Natural killer cell treated with Interleukin-12 subunit alpha and Interleukin-12 subunit beta and Interleukin-15 and Interleukin-18, amount 100 ng/mL, for 72 hours (primary cell): ENCODE measurements at places on chromosomes 5 and 9.

DNA sequence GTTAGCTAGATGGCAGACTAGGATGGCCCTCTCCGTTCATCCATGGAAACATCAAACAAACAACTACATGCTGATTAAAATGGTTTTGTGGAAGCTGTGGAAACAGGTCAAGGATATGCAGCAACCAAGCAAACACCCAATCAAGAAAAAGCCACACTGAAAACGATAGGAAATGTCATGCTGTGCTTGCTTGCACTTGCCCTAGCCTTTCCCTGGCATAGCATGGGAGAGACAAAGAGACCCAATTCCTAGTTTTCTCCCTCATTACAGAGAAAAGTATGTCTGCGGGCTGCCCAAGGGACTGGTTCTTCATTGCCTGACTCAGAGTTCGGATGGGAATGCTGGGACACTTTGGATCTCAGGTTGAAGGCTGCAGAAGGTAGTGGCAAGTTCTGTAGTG is 98.7 kb downstream of the FANCC start:
- H3K36me3 ChIP-seq, result no peaks in the 10 kb centered on the region
- H3K27ac ChIP-seq, result no peak overlapping the region
- H3K27me3 ChIP-seq, result no peaks in the 10 kb centered on the region
- no peak for DNase-seq
- no peak overlapping the region for H3K4me3 ChIP-seq

DNA sequence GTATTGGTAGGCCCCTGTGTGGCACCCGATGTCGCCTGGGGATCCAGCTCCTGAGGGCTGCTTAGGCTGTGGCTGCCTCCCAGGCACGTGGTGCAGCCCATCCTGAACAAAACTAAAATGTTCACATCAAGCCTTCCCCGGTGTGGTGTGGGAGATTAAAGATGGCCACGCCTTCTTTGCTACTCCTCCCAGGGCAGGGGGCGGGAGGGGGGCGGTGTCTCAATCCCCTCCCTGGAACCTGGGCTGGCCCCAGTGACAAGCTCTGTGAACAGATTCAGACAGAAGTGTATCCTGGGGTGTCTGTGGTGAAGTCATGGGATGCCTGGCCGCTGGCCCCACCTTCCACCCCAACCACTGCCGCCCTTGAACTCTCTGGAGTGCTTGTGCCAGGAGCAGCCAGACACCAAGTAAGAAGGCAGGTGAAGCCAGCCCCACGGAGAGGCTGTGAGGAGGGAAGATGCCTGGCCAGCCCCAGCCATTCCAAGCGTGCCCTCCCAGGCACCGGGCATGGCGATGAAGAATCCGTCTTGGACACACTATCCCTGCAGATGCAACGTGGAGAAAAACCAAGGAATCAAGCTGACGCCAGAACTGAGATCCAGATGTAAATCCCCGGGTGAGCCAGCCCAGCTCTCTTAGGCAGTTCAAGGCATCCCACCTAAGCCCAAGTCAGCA is 75.8 kb downstream of the AK8 start:
- H3K4me1 ChIP-seq, result peaks cover 29% of the 10 kb centered on the region
- H3K36me3 ChIP-seq, result no peaks in the 10 kb centered on the region
- no peak overlapping the region for H3K4me3 ChIP-seq
- DNase-seq, result no peak

DNA sequence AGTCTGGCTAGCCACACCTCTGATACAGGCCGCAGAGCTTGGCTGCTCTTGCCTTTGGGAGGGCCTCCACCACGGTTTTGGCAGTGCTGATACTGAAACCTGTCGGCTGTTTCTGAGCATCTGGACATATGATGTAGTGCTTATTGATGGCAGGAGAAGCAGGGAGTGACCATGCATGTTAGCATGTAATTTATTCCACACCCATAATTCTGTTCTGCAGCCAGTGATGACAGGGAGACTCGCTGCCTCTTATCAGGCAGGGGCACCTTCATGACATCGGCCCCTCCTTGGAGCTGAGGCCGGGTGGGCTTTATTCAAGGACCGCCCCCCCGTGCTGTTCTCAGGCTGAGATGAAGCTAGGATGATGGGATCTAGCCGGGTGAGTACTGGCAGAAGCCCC is 49.0 kb downstream of the OLFM1 start:
- no peak for DNase-seq
- no peaks in the 10 kb centered on the region for H3K36me3 ChIP-seq
- no peak overlapping the region for H3K4me3 ChIP-seq
- no peak overlapping the region for H3K27ac ChIP-seq

DNA sequence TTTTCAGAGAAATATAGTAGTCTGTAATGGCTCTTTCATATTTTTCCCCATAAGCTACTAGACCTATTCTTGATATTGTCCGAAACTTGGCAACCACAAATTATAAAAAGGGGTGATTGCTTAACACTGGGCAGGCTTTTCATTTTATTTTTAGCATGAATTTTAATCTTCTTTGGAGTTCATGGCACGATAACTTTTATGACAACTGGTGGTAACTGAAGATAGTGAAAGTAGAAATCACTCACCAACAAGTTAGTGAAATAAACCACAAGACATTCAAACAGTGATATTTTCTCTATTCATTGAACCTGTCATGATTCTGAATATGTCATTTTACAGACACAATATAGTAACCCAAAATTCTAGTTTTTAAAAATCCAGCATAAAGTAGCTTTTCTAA is 213.9 kb downstream of the PRDM9 start:
- no peak overlapping the region for H3K27ac ChIP-seq
- H3K4me1 ChIP-seq, result no peaks in the 10 kb centered on the region
- no peaks in the 10 kb centered on the region for H3K27me3 ChIP-seq
- DNase-seq, result no peak
- no peak overlapping the region for H3K4me3 ChIP-seq

DNA sequence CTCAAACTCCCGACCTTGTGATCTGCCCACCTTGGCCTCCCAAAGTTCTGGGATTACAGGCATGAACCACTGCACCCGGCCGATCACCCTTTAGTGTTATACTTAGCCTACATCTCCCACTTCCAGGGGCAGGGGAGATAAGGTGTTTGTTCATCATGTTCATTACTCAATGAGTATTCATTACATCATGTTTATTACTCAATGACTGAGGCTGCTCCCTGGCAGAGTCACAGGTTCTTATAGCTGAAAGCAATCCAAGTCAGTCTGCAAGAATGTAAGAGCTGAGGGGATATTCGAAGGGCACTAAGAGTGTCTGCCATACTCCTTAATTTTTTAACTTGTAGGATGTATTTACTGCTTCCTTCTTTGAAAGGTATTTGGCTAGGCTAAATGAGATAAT is 214.2 kb downstream of the SPATA31D1 start:
- H3K27me3 ChIP-seq, result no peaks in the 10 kb centered on the region
- no peaks in the 10 kb centered on the region for H3K36me3 ChIP-seq
- H3K27ac ChIP-seq, result no peak overlapping the region
- no peak for DNase-seq
- no peak overlapping the region for H3K4me3 ChIP-seq

- H3K4me1 ChIP-seq, result no peaks in the 10 kb centered on the region
- no peaks in the 10 kb centered on the region for H3K27me3 ChIP-seq
- H3K27ac ChIP-seq, result no peak overlapping the region
- no peak overlapping the region for H3K4me3 ChIP-seq
- no peak for DNase-seq
These were observed 2387.0 kb downstream of the MAT2B start for GRCh38 chr5:165892383-165892782.

DNA sequence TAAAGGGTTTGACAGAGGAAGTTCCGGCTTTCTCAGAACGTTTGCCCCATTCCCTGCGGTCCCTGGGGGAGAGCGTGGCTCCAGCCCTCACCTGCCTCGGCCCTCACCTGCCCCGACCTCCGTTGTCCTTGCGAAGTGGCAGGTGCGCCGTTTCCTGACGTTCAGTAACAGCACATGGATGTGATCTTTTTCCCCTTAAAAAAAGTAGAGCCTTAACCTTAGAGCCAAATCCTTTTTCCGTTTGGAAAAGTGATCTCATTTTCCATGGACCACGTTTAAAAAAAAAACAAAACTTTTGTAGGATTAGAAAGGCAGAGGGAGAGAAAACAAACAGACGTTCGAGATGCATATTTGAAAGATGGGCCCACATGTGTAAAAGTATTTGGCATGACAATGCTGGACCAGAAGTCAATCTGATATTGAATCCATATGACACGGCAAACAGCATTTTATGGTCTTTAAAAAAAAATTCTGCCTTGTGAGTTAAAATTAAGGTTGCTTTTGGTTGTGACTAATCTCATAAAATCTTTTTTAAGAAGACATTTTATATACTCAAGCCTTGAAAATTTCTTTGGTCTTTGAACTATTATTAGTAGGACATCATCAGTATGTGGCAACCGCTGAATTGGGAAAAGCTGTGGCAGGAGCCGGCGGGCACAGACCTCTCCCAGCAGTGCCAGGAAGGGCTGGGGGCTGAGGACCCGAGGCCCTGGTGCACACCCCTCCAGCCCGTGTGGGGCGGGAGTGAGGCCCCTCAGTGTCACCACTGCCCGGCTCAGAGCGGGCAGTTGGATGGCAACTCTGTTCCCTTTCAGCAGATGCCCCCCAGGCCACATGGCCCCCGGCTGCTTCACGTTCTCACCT is 42.5 kb upstream of the EXOC3 start:
- H3K4me3 ChIP-seq, result peak overlapping the region; percentile 45
- H3K27me3 ChIP-seq, result peaks cover 18% of the 10 kb centered on the region
- H3K36me3 ChIP-seq, result no peaks in the 10 kb centered on the region
- no peak for DNase-seq

- no peak overlapping the region for H3K27ac ChIP-seq
- no peak overlapping the region for H3K4me3 ChIP-seq
- no peaks in the 10 kb centered on the region for H3K36me3 ChIP-seq
These were observed 37.6 kb upstream of the TRMT10B start for GRCh38 chr9:37715991-37716505.

- no peaks in the 10 kb centered on the region for H3K36me3 ChIP-seq
- H3K4me3 ChIP-seq, result no peak within 1 kb of the TSS
- no peak for DNase-seq
- H3K27ac ChIP-seq, result no peak within 1 kb of the TSS
- H3K4me1 ChIP-seq, result no peaks in the 10 kb centered on the region
These were observed at the start of gene GLT6D1 for GRCh38 chr9:135639196-135639595. GLT6D1 (minus strand) TSS chr9:135639540; CDS start chr9:135639187, 353 bp downstream.

- H3K4me1 ChIP-seq, result no peaks in the 10 kb centered on the region
- H3K4me3 ChIP-seq, result no peak overlapping the region
- DNase-seq, result no peak
- no peak overlapping the region for H3K27ac ChIP-seq
- H3K27me3 ChIP-seq, result no peaks in the 10 kb centered on the region
These were observed 105.5 kb upstream of the ZNF462 start for GRCh38 chr9:106757514-106757913.

DNA sequence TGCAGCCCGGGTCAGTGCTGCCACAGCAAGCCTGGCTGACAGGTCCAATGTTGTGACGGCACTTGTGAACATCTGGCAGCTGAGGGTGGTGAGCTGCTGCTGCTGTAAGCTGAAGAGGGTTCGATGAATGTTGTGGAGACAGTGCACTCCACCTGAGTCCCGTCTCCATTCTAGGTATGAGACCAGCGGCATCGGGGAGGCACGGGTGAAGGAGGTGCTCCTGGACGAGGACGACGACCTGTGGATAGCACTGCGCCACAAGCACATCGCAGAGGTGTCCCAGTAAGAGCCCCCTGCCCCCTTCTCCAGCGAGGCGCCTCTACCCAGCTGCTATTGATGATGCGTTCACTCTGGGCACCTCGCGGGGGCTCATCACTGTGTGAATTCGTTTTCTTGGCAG is 38.9 kb upstream of the CFAP157 start:
- no peak overlapping the region for H3K27ac ChIP-seq

DNA sequence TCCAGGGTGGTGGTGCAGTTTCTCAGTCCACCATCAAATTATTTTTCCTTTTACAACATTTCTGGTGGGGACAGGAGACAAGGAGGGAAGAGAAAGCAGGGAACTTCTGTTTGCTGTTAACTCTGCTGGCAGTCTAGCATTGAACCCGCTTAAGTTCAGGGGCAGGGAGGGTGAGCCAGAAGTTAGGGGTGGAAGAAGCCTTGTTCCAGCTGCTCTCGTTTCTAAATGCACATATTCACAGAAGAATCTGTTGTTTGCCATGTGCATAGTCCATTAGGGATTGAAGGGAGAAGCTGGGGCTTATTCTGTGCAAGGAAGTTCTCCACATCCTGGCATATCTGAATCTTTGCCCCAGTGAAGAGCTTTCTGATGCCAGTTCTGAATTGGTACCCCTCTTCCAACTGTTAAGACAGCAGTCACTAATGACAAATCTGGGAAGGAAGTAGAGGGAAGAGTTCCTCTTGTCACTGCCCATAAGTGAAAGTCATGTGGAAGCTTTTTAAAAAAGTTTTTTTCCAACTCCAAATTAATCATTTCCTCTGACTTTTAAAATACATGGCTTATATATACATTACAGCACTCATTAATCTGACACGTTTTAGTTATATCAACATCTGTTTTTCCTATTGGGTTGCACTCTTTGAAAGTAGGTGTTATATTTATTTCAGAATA is 32.6 kb upstream of the ACOT12 start:
- no peak overlapping the region for H3K4me3 ChIP-seq
- H3K27ac ChIP-seq, result no peak overlapping the region
- H3K36me3 ChIP-seq, result no peaks in the 10 kb centered on the region
- no peak for DNase-seq
- no peaks in the 10 kb centered on the region for H3K27me3 ChIP-seq

DNA sequence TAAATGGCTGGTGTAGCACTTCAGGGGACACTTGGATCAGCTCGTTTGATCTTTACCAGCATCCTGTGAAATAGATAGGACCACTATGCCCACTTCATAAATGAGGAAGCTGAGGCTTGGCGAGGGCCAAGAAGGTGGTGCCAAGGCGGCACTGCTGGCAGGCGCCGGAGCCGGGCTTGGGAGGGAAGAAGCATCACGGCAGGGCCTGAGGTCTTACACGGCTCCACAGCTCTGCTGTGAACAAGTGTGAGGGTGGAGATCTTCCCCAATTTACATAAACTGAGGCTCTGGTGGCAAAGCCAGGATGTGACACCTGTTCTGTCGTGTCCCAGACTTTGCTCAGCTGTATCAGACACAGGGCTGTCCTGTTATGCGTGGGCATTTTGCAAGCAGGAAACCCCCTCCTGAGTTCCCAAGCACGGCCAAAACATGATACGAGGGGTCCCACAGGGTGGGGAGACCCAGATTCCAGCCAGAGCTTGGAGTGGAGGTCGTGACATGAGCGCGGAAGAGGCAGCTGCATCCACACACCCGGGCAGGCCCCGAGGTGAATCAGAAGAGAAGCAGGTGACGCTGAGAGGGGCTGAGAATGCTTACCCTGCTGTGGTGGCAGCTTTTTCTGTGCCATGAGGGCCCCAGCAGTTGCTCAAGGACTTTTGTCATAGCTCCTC is 117.5 kb upstream of the BOD1 start:
- H3K4me3 ChIP-seq, result no peak overlapping the region
- H3K27ac ChIP-seq, result no peak overlapping the region
- no peaks in the 10 kb centered on the region for H3K4me1 ChIP-seq
- DNase-seq, result no peak
